ENCODE measurements at places on chromosomes 4 and X.
A peak's percentile ranks its signal among the peaks of the same experiment; 100 is the strongest.

DNA sequence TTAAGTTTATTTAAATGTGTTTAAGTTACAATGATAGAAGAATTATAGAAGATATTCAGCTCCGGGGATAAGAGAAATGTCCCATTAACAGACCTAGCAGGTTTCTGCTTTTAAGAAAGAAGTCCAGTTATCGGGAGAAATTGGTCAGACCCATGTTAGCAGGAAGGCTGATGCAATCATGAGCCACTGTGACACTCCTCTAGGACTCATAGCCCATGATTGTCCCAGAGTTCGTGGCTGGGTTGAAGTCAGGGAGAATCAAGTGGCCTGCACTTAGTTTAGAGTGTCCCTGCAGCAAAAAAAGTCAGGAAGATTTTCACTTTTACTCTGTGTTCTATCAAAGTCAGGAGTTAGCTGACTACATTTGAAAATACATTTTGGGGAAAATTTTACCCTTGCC is 72.0 kb downstream of the TMEM144 start:
- DNase-seq = no peak

DNA sequence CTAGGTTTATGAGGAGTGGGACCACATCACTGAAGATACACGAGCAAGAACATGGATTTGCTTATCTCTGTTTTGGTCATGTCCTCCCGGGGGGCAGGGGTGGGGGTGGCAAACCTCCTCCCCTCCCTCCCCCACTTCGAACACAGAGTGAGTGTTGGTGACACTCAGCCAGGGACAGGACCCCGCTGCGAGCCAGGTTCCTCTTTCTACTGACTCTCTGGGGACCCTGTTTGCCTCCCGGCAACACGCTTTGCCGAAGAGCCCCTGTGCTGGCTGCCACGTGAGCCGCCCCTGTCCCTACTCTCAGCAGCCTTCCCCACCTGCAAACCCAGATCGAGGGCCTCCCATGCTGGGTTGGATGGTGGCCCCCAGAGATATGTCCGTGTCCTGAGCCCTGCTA is 34.7 kb downstream of the P2RY8 start:
- peak; percentile 98 for DNase-seq

GRCh38 chr4:64497491-64497890 is 88.2 kb upstream of the TECRL start:
- no peak for DNase-seq

DNA sequence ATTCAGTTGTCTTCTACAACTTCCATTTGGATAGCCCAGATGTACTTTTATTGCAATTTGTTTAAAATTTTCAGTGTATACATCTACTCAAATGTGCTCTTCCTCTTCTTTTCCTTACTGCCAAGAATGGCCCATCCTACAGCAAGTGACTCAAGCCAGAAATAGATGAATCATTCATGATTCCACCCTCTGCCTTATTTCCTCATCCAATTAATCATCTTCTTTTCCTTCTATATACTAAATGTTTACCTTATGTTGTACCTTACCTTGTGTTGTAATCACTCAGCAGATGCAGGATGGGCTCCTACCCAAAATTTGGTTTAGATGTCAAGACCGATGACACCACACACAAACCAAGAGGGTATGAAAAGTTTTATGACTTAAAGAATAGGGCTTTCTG is 437.8 kb downstream of the GRXCR1 start:
- no peak for DNase-seq

DNA sequence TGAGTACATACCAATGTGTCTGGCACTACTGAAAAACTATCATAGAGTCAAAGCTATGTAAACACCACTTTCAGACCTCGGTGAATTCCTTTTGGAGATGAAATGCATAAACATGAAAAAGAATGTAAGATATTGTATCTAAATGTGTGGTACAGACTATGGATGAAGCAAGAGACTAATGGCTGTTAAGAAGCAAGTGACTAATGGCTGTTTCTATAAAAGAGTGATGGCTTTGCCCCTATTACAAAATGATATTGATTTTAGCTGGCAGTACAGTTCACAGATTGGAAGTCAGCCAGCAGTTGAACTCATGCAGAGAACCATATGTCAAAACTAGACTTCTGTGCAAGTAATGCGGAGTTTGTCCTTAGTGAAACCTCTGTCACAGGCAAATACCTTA is 359.3 kb downstream of the GRXCR1 start:
- no peak for DNase-seq

Data from OCI-LY7 (cell line).